ENCODE measurements at places on chromosomes 12 and 14. TPM values are rescaled to one million over a fixed set of nuclear protein-coding genes. Genes with fewer than 3 reads are reported as not detected.

DNA sequence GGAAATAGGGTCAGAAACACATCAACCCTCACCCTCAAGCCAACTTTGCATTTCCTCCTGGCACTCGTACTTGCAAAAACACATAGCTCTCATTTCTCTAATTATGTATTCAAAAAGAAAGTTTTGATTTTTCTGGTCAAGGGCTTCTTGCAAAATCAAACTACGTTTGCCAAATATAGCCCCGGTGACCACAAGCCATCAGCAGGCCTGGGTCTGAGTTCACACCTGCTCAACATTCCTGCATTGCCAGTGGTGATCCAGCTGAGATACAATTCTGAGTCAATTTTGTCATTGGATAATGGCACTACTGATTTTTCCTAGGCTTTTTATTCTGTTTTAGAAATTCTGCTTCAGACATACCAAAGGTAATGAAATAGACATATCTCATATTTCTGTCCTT lies 10.7 kb upstream of the BHLHE41 start:
- DNase-seq = no peak

GRCh38 chr12:75974323-75975187 lies 57.0 kb downstream of the PHLDA1 start:
- no peak for DNase-seq

GRCh38 chr12:101847325-101847724 lies 16.6 kb upstream of the GNPTAB start:
- DNase-seq = no peak

- DNase-seq = no peak
These were observed 201.9 kb downstream of the FOXN3 start for GRCh38 chr14:89215114-89215513.

GRCh38 chr12:110079477-110080400 lies 31.4 kb upstream of the C12orf76 start:
- no peak for DNase-seq

GRCh38 chr12:96176575-96176974 lies 17.6 kb upstream of the ELK3 start:
- no peak for DNase-seq

The COCH gene
- polyA plus RNA-seq = 3.4 TPM

GRCh38 chr12:113818833-113819232 lies 147.3 kb downstream of the RBM19 start:
- no peak for DNase-seq

- no peak for DNase-seq
These were observed 4.3 kb downstream of the FRS2 start for GRCh38 chr12:69474456-69474855.

GRCh38 chr14:64715146-64715627 lies 11.0 kb downstream of the PLEKHG3 start:
- no peak for DNase-seq

DNA sequence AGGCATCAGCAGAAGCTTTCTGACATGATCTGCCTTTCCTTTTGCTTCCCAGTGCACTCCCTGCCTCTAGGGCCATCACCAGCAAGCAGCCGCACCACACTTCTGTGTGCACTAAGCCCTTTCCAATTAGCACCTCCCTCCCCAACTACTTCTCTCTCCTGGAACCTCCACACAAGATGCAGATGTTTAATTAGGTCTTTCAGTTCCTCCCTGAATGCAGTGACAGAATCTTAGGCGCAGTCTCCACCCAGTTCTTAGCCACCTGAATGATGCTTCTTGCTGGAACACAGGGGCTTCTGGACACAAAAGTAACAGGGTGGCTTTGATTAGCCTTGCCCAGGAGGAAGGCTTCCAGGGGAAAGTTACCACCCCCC lies 32.9 kb downstream of the NIN start:
- DNase-seq = no peak

- no peak for DNase-seq
These were observed 205.4 kb downstream of the RASSF9 start for GRCh38 chr12:85630851-85631250.

- no peak for DNase-seq
These were observed 58.5 kb downstream of the ARL6IP4 start for GRCh38 chr12:123038966-123039365.

DNA sequence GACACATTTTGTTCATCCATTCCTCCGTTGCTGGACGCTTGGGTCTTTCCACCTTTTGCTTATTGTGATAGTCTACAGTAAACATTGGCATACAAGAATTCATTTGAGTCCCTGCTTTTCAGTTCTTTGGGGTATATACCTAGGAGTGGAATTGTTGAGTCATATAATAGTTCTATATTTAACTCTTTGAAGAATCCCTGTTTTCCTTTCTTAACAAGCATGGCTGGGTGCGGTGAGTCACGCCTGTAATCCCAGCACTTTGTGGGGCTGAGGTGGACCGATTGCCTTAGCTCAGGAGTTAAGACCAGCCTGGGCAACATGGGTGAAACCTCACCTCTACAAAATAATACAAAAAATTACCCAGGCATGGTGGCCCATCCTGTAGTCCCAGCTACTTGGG lies 75.4 kb downstream of the CCDC92 start:
- DNase-seq = no peak

The CCT2 gene
- 251 TPM for polyA plus RNA-seq

- DNase-seq = no peak
These were observed 74.8 kb downstream of the KIF21A start for GRCh38 chr12:39368096-39368495.

The EID3 gene
- 4.1 TPM for polyA plus RNA-seq

The RPGRIP1 gene
- 0.42 TPM for polyA plus RNA-seq

- DNase-seq = no peak
These were observed 2.3 kb downstream of the UBE3B start for GRCh38 chr12:109479761-109480160.

DNA sequence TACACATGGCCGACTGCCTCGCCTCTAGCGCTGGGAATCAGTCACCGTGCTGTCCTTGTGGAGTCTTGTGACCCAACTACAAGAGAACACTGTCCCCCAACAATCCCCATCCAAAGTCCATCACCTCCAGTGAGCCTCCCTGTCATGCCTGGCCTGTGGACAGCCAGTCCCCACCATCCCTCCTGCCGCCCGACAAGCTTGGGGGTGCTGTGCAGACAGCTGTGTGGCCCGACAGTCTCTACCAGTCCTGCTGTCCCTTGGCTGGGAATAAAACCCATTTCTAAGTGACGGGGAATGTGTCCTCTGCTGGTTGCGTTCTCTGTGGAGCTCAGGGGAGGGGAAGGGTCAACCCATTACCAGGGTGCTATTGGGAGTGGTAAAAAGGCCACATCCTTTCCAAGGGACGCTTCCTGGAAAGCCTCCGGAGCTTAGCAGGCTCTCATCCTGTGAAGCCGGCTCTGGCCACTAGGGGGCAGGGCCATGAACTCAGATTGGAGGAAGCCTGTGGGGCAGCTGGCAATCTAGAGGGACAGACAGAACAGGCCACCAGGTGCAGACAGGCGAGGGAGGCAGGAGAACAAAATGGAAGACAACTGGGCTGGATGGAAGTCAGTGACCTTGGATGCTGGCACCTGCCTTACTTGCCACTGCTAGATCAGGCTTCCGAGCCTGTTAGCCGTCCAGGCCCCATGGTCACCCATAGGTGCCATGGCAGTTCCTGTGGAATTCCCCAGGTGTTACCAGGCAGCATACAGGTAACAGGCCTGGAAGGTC lies 12.0 kb upstream of the BLTP3B start:
- DNase-seq = no peak

GRCh38 chr12:510071-510825 lies 50.5 kb downstream of the B4GALNT3 start:
- DNase-seq = peak; percentile 43

GRCh38 chr12:1564067-1564466 lies 30.3 kb downstream of the FBXL14 start:
- DNase-seq = no peak

GRCh38 chr14:75824318-75824717 lies 157.5 kb downstream of the TGFB3 start:
- DNase-seq = no peak

DNA sequence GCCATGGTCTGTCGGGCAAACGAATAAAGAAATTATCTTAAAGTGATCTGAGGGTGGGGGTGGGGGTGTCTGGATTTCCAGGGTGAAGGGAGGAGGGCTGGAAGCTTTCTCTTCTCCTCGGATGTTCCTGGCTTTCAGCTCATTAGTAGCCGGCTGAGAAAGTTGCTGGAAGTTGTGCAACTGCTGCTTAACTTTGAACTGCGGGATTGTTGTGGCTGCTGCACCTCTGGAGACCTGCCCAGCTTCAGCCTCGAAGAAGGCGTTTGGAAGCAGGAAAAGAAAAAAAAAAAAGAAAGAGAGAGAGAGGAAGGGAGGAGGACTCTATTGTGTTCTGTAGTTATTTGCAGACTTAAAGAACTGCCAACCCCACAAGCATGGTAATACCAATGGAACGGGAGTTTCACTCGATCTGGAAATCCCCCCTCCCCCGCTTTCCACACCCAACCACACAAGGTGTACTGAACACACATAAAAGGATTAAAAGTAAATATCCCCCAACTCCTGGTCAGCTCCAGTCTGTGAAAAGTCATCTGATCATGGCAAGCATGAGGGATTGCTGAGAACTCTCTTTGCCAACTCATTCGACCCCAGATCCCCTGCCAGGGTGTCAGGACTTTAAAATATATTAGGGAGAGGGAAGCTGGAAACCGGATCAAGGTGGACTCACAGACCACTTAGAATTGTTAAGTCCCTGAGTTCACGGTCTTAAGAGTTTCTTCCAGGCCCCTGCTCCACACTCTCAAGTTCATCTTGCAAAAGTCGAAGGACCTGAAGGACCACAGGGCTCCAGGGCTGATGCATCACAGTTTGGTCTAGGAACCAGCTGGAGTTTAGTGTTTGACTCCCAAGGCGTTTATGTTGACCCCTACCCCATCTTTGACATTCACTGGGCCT lies at the start of gene RASSF9:
Gene RASSF9, minus strand, starts transcription at position 213 of the 894 bp plus-strand sequence. Its CDS starts 208 bp downstream, at position 5.
- peak; percentile 37 for DNase-seq

DNA sequence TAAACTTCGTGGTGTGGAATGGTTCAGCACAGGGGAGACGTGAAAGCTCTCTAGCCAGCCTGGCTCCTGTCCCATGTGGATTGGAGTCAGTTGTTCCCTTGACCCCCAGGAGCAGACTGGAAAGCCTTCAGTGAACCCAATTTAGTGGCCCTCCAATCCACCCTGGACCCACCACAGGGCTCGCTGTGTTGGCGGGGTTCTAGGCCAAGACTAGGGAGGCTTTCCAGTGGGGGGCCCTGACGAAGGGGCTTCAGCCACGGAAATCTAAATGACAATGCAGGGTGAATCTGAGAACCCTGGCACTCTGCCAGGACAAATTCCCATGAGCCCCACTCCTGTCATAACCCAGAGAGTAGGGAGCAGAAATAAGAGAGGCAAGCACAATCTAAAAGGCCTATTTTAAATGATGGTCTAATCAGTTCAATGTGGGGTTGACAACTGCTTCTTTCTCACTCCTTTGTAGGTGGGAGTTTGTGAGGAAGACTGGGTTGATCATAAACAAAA lies 110.8 kb downstream of the SLC35F4 start:
- no peak for DNase-seq

- DNase-seq = peak; percentile 26
These were observed 682 bp downstream of the KIAA0586 start for GRCh38 chr14:58428118-58428683.

The CLEC2B gene
- 3.1 TPM for polyA plus RNA-seq

- no peak for DNase-seq
These were observed 88.6 kb downstream of the RAD51B start for GRCh38 chr14:67908052-67908754.

DNA sequence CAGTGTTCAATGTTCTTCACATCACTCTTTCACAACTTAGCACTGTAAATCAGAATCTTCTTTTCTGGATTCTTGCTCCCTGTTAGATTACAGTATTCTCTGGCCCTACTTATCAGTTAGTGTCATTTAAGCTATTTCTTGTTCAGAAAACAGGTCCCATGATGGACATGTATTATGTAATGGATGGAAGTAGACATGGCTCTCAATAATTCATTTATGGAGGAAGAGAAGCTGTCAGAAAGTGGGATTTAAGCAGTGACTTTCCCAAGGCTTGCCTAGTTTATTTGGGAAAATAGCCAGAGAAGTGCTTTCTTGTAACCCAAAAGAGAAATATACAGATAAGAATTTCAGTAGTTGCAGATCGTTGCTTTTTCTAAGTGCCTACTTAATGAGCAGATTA lies 1.6 kb downstream of the ERC1 start:
- DNase-seq = no peak

GRCh38 chr14:56195704-56196103 lies 77.5 kb downstream of the PELI2 start:
- no peak for DNase-seq
